ENCODE measurements at places on chromosomes 7 and 10.
A peak's percentile ranks its signal among the peaks of the same experiment; 100 is the strongest.

DNA sequence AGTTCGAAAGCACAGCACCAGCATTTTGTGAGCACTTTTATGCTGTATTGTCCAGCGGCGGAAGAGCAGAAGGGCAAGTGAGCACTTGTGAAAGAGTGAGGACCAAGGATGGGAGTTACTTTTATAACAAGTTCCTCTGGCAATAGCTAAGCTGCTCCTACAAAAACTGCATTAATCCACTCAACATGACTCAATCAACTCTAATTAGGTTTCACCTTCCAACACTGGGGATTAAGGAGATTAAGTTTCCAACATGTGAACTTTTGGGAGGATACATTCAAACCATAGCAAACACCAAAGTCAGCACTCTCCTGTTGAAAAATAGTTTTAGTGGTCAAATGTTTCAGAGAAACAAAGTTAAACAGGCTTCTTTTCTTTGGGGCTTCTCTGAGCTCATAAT is 844.5 kb downstream of the REEP3 start:
- no peak for DNase-seq

DNA sequence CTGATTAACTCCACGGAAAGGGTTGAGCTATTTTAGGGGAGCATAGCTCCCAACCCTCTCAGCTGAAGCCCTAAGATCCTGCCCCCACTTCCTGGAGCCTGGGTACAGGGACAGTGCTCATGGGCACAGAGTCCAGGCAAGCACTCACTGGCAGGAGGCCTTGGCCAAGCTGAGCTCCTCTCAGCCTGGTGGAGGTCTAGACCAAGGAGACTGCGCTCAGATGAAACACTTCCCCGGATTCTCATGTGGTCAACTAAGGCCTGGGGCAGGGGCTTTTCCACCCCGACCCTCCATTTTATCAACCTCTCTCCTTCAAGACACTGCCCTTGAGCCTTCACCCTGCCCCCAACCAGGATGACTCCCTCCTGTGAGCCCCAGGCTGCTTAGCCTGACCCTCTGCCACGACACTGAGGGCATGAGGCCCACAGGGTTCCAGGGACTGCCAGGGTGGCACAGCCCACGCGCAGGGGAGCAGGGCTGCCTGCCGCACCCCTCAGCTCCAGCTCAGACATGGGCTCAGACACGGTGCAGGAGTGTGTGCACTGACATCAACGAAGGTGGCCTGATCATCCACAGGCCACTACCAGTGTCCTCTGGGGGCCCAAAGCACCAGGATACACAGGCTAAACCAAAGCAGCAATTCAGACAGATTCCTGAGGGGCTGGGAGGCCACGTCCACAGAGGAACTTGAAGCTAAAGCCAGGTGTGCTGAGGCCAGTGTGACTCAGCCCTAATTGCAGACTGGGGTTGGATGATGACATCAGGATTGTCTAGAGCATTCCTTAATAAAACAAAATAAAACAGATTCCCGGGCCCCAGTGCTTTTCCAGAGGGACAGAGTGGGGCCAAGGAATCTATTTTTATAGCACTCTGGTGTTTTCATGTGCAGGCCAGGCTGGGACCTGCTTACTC is 18.8 kb downstream of the CHAT start:
- no peak for DNase-seq

DNA sequence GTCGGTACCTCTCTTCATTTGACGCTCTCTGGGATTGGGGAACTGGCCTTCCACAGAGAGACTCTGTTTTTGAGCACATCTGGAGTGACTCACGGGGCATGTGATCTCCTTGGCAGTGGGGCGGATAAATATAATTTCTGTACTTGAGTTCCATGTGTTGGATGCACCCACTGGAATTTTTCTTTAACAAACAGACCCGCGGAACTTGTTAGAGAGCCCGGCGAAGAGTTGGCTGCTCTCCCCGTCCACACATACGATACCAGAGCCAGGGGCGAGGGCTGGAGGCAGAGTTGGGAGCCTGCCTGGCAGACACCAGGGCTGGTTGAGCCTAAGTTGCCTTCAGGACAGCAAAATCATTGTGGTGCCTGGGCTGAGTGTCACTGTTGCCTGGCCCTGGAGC is at the start of gene FAM180A:
Gene FAM180A (minus strand): TSS at position 44 of the 400 bp plus-strand sequence. CDS start 233 bp downstream, outside the sequence.
- DNase-seq, result peak; percentile 69

DNA sequence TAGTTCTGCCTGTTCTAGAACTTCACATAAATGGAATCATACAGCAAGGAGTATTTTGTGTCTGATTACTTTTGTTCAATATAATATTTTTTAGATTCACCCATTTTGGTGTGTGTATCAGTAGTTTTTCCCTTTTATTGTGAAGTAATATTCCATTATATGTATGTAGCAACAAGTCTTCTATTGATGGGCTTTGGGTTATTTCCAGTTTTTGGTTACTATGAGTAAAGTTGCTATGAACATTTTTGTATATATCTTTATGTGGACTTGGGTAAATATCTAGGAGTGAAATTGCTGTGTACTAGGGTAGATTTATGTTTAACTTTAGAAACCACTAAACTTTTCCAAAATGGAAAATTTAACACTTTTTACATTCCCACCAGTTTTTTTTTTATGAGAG is 35.7 kb downstream of the ADK start:
- no peak for DNase-seq

DNA sequence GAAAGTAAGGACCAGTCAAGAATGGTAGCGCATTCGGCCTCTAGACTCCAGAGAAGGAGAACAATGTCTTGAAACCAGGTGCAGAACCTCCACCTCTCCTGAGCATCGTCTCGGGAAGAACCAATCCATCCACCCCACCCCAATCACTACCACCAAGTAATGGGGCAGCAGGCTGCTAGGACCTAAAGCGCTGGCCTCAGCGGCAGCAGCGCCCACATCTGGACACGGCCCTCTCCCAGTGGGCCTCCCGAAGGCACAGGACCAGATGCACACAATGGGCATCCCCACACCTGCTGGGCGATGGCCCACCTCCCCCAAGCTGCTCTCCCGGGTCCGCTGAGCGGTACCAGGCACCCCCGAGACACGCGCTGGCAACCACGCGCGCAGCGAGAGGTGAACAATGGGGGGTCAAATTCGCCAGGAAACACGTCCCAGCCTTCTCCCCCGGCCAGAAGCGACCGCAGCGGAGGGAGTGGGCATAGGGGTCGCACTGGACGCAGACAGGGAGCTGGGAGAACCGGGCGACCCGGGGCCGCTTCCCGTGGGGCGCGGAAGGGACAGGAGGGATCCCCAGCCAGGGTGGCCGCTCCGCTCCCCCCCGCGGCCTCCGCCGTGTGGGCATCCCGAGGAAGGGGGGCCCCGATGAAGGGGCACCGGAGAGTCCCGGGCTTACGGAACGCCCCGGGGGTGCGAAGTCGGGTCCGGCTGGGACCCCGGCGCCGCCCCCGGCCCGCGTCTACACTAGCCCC is 506 bp downstream of the CTTNBP2 start:
- DNase-seq, result no peak

- no peak for DNase-seq
These were observed 295.0 kb upstream of the LYZL1 start for GRCh38 chr10:28993861-28994260.

- DNase-seq, result no peak
These were observed 42.3 kb upstream of the KLF6 start for GRCh38 chr10:3827266-3827665.

GRCh38 chr7:132381742-132382472 is 194.4 kb downstream of the PLXNA4 start:
- DNase-seq, result no peak

DNA sequence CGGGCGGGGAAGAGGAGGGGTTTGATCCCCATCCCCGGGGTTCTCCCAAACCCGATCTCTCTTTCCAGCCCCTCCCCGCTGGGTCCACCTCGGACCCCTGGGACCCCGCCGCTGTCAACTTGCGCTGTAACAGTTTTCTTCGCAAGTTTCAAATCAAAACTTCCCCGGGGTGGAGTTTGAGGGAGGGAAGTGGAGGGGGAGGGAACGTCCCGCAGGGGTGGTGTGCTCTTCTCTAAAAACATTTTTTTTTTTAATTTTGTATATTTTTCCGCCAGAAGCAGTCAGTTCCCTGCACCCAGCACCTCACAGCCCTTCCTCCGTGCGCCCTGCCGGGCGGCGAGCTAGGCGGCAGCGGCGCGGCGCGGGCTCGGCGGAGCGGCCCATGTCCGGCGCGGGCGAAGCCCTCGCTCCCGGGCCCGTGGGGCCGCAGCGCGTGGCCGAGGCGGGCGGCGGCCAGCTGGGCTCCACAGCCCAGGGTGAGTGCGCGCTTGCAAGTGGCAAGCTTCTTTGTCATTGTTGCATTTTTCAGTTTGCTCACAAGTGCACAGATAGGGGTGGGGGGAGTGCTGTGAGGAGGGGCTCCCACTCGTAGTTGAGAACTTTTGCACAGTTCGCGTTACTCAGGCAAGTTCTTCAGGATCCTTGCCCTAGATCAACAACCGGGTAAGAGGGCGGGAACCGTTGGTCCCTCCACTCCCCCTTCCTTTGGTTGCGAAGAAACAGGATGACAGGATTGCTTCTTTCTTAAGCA is 933 bp downstream of the MDFIC start:
- DNase-seq, result no peak

- DNase-seq, result no peak
These were observed 24.0 kb downstream of the ZPBP start for GRCh38 chr7:50068850-50069551.

DNA sequence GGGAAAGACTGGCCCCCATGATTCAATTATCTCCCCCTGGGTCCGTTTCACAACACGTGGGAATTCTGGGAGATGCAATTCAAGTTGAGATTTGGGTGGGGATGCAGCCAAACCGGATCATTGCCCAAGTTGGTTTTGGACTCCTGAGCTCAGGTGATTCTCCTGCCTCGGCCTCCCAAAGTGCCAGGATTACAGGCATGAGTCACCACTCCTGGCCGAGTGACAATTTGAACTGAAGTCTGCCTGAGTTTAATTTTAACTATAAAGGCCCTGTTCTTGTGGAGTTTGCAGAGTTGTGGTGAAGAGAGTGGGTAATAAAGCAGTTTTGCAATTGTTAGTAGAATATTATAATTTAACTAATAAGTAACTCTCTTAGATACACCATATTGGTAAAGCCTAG is 78.3 kb downstream of the GALNT17 start:
- no peak for DNase-seq

GRCh38 chr10:25725917-25726716 is 207.9 kb upstream of the MYO3A start:
- peak; percentile 28 for DNase-seq

GRCh38 chr7:116863936-116864500 is 1.6 kb downstream of the CAPZA2 start:
- no peak for DNase-seq

- no peak for DNase-seq
These were observed 318.0 kb downstream of the BICC1 start for GRCh38 chr10:58830697-58831096.

DNA sequence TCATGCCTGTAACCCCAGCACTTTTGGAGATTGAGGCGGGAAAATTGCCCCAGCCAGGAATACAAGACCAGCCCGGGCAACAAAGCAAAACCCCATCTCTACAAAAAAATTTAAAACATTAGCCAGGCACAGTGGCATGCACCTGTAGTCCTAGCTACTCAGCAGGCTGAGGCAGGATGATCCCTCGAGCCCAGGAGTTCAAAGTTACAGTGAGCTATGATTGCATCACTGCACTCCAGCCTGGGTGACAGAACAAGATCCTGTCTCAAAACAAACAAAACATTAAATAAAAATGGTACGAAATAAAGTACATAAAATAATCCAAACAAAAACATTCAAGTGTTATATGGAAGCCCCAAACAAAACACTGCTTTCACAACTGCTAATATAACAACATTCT is 125.0 kb downstream of the SNX13 start:
- no peak for DNase-seq

DNA sequence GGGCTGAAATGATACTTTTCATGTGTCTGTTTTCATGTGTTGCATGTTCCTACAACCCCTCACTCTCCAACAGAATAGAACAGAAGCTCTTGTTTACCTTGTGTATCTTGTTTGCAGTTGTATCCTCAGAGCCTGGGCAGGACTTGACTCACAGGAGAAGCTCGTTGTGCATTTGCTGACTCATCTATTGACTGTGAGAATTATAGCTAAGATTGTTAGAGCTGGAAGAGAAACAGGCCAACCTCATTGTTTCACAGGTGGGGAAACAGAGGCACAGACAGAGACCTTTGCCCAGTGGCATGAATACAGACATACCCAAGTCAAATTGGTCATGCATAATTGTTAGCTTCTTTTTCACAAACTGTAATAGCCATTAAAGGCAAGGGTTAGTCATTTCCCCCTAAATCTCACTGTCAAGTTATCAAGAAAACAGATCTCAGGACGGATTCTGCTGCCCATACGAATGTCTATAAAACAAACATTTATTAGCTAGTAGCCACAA is 4.6 kb upstream of the TSPAN15 start:
- no peak for DNase-seq

- no peak for DNase-seq
These were observed 66.8 kb downstream of the LYZL2 start for GRCh38 chr10:30562787-30563186.

DNA sequence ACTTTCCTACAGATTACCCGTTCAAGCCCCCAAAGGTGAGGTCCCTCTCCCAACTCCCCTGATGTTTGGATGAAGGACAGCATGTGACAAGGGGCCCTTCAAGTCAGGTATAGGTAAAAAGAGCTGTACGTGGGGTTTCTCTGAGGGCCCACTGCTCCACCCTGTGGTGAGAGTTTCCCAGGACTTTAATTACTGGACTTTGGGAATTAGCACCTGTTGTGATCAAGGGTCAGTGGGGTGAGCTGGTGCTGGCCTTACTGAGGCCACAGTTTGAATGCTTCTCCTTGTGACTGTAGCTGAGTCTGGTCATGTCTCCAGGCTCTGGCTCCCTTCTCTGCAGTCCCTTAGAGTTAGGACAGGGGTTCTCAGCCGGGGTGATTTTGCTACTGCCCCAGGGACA is 16.8 kb downstream of the UBE2D4 start:
- no peak for DNase-seq

DNA sequence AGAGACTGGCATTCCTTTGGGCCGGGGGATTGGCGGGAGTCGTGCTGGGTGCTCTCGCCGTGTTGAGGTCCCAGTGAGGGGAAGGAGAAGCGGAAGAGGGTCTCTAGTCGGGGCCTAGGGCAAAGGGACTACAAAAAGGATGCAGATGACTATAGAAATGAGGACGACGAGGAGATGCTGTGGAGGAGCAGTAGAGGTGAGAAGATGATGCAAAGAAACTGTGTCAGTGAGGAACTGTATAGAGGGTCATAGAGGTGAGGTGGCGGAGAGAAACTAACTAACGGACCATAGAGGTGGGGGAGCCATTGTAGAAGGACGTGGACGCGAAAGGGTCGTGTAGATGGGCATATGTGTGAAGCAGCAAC is 324 bp downstream of the TWNK start:
- DNase-seq, result no peak

DNA sequence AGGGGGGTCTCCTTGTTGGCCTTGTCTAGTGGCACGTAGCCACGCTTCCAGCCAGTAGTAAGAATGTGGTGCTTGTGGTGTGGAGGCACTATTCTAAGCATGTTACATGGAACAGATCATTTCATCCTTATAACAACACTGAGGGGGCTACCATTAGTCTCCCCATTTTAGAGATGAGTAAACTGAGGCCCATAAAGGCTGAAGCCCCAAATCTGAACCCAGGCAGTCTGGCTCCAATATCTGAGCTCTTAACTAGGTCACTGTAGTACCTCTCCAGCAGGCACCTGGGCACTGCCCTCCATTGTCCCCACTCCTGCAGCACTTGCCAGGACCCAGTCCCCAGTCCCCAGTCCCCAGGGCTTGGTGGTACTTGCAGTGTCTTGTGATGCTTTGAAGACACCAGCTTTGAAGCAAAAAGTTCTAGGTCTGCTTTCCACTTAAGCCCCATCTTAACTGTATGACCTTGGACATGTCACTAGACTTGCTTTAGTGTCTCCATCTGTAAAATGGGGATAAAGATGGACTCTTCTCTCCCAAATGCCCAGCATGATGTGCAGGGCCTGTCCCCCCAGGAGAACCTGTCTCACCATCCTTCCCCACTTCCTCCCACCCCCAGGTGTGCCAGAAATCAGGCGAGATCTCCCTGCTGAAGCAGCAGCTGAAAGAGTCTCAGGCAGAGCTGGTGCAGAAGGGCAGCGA is 6.4 kb downstream of the LZTS2 start:
- no peak for DNase-seq
